ENCODE measurements at places on chromosomes 3 and 15. TPM values are rescaled to one million over a fixed set of nuclear protein-coding genes. Genes with fewer than 3 reads are reported as not detected.

DNA sequence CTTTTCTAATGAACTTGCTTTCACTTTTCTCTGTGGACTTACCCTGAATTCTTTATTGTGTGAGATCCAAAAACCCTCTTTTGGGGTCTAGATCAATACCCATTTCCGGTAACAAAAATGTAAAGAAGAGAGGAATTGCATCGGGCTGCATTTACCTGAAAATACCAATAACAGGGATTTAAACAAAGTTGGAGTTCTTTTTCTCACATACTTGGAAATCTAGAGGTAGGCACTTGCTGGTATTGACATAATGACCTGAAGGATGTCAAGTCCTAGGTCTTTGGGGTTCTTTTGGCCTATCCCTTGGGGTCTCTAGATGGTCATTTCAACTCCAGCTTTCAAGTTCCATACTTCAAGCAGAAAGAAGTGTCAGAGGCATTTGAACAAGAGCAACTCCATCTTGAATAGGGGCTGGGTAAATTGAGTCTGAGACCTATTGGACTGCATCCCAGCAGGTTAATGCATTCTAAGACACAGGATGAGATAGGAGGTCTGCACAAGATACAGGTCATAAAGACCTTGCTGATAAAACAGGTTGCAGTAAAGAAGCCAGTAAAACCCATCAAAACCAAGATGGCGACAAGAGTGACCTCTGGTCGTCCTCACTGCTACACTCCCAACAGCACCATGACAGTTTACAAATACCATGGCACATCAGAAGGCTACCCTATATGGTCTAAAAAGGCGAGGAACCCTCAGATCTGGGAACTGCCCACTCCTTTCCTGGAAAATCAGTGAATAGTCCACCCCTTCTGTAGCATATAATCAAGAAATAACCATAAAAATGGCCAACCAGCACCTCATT, 50.8 kb upstream of the ZNF280D start:
- no peak for DNase-seq

DNA sequence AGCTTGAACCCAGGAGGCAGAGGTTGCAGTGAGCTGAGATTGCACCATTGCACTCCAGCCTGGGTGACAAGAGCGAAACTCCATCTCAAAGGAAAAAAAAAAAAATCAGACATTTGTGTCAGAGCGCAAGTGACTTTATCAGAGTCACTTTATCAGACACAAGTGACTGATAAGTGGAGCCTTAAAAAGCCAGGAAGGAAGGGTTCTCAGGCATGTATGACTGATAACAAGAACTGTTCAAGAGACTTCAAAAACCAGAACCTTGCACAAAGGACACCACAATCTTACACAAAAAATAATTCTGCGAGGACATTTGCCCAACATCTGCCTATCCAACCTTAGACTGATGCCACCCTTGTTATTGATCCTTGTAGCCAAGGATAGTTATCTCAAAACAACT, 13.3 kb upstream of the CFAP44 start:
- DNase-seq: no peak

GRCh38 chr3:61847784-61848462, 286.6 kb downstream of the PTPRG start:
- DNase-seq: peak; percentile 76

TRIM42 gene
- not detected for total RNA-seq

All from MCF 10A (cell line).